Stimulated activated effector memory CD8-positive, alpha-beta T cell treated with anti-CD3 and anti-CD28 coated beads, Interleukin-12 subunit alpha, Interleukin-12 subunit beta, amount 100 ng/mL, for 72 hours (primary cell): ENCODE measurements at places on chromosomes 7 and 10.

DNA sequence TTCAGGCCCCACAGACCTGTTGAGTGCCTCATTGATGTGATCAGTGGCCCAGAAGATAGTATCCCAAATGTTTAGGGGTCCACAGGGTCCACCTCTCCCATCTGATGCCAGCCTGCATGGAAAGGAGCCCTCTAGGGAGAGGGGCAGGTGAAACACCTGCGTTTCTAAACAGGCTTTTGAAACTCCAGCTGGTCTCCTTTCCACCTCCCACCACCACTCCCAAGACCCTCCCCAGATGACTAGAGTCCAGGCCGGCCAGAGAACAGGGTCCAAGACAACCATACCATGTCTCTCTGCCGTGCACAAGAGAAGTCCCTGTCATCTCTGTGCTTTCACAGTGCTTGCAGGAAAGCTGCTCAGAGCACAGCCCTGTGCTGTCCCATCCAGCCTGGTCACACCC is 105.0 kb upstream of the NANOS1 start:
- DNase-seq, result no peak

DNA sequence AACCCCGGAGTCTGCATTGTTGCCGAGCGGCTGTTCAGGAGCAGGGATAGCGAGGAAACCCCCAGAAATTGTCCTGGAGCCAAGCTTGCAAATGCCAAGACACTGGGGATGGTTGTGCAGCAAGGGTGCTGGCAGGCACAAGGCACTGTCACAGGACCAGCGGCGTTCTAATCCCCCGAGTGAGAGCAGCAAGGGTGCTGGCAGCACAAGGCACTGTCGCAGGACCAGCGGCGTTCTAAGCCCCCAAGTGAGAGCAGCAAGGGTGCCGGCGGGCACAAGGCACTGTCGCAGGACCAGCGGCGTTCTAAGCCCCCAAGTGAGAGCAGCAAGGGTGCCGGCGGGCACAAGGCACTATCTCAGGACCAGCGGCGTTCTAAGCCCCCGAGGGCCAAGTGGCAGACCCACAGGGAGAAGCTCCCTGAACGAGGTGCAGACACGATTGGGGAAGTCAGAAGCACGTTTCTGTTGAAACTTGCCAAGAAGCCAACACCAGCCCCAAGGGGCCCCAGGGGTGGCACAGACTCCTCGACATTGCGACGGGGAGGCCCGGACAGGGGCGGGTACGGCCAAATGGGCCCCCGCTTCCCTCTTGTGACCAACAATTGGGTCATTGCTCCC is 40.4 kb upstream of the INPP5A start:
- no peak for DNase-seq

DNA sequence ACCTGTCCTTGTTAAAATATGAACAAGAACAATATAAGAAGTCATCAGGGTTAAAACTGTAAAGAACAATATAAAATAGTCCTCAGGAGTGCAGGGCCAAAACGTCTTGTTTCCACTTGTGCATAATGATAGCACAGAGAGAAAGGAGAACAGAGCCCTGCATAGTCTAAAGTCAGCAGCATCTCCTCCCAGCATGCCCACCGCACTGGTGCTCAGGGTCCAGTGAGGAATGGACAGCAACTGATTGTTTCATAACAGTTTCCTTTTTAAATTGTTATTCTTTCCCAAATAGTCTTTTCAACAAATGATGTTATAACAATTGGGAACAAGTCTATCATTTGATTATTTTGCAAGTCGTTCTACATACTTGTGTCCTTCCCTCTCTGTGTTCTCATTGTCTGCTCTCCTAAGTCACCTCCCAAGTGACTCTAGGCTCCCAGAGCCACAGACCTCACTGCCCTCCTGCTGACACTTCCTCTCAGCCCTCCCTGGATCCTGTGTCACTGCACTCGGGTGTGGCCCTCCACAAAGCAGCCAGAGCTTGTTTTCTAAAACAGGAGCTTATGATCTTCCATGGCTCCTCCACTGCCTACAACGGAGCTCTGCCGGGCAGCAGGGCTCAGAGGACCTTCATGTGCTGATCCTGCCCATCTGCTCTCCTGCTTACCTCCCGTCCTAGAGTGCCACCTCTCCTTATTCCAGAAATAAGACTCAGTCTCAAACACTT is 27.6 kb downstream of the COBL start:
- DNase-seq, result no peak

GRCh38 chr7:34138483-34138882 is 233.1 kb downstream of the BMPER start:
- no peak for DNase-seq

DNA sequence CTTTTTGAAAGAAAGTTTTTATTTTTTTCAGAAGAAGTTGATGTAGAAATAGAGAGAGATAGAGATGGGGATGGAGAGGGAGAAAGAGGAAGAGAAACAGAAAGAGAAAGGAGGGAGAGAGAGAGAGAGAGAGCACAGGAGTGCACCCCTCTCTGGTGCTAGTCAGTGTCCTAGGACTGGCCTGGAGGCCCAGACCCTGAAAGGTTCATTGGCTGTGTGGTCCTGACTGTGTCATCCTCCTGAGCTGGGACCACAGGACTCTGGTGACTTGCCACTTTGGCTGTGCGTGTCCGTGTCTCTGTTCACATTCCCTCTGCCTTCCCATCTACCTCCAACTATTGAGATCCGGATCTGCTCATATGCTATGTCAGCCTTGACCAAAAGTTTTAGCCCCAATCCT is 62.1 kb upstream of the SHH start:
- no peak for DNase-seq

DNA sequence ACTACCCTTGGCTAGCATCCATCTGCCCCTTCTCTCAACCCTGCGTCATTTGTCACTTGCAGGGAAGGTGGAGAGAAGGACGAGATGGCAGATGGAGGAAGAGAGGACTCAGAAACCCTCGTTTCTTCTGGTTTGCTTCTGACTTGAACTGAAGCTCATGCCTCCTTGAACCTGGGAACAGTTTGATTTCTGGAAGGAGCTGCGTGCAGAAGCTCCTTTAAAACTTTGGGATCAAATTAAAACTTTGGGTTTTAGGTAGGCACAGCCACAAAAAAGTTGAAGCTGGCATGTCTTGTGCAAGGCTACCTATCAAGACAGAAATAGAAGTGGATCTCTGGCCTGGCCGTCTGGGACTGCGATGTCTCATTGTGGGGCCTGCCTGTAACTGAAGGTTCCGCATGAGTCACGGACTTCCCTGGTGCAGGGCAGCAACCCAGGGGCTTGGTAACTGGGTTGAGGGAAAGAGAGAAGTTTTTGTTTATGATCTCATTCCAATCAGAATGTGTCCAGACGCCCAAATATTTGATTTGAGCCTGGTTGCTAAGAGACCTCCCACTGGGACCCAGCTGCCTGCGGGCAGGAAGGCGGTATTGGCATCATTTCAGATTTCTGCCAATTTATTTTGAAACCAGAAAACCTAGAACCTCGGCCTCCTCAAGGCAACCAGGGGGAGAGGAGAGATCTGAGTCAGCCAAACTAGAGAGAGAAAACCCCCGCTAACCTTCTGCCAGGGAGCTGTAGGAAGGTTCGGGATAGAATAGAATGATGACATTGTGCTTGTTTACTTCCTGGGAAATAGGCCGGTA is 15.8 kb upstream of the CAMK1D start:
- peak; percentile 77 for DNase-seq

DNA sequence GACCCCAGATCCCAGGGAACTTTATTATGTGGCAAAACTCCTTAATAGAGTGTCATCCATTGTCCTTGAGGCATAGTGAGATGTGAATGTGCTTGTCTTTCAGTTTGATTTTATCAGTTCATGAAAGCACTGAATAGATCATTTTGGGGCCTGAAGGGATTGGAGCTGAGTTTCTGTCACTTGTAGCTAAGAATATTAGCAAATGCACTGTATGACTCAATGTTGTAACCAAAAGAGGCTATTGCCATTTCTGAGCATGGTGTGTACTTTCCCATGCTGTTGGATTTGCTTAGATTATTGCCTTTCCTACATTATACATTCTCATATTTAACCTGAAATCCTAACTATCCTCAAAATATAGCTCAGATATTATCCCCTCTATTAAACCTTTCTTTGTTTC is 130.4 kb downstream of the PRKG1 start:
- no peak for DNase-seq
